ENCODE measurements at places on chromosomes 12 and 14.

- DNase-seq: no peak
These were observed 138.1 kb downstream of the LMNTD1 start for GRCh38 chr12:25415004-25415403.

DNA sequence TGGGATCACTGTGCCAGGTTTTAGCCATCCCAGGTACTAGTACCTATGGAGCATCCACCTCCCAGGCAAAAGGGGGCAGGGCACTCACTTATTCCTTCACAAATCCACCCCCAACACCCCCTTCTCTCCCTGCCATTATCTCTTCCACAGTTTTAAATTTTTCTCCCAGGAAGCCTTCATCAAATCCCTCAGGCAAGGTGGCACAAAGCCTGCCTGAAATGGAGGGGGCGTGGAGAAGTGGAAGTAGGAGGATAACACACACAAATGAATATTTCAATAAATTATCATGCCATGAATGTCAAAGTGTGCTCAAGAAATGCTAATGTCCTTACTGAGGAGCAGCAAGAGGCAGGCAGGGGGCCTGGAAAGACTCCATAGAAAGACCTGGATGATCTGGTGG is 4.7 kb upstream of the CHST11 start:
- no peak for DNase-seq

DNA sequence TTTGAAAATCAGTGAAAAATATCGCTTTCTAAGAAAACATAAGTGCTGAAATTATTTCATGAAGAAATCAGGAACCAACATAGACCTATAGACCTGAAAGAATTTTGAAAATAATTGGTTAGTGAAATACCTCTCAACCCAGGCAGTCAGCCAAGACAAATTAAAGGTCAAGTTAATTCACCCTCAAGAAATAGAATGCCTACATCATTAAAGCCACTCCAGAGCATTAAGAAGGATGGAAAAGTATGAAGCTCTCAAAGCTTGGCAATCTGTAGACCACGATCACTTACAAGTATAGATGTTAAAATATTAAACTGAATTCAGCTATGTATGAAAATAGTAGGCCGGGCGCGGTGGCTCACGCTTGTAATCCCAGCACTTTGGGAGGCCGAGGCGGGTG is 48.3 kb downstream of the SFSWAP start:
- no peak for DNase-seq

DNA sequence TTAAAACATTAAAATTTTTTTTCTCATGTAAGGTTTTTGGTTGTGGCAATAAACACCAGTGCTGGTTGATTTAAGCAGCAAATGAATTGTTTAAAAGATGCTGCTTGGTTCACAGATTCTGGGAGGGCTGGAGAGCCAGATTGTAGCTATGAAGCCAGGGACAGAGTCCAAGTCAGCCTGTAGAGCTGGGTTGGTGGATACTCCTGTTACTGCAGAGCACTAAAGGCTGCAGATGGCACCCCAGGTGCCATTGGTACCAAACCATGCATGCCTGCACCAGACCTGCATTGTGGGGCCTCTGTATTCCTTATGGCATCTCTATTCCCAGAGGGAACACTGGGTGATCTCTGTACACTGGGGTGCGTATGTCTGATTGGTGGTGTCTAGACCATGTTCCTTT is 113.3 kb downstream of the SNAPC1 start:
- no peak for DNase-seq

DNA sequence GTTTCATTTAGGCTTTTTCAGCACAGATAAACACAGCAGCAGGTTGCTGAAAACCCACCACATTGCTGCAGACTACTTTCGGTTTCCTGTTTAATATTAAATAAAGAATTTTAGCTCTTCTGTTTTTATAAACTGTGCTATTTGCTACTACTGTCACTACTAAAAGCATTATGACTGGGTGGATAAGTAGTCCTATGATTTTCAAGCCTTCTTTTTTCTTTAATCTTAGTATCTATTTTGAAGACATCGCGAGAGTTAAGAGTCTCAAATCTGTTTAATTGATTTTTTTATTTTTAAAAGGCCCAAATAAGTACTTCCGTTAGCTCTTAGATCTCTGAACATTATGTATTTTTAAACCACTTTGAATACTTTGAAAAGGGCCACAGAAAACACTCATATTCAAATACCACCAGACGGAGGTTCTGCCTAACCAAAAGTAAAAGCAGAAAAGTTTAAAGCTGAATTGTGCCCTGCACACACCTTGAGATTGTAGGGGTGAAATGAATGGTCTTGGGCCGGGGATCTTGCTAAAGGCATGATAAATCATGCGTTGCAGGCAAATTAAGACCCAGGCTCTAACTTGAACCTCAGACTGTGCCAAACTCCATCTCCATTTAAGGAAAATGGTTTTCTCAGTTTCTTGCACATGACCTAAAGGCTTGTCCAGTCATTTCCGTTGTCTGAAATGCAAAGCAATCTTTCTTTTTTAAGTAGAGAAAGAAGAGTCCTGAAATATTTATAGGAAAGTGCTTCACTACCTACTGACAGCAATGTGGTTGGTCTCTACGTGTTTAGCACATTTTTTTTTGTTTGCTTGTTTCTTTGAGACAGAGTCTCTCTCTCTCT is 13.6 kb upstream of the FOXN3 start:
- no peak for DNase-seq

DNA sequence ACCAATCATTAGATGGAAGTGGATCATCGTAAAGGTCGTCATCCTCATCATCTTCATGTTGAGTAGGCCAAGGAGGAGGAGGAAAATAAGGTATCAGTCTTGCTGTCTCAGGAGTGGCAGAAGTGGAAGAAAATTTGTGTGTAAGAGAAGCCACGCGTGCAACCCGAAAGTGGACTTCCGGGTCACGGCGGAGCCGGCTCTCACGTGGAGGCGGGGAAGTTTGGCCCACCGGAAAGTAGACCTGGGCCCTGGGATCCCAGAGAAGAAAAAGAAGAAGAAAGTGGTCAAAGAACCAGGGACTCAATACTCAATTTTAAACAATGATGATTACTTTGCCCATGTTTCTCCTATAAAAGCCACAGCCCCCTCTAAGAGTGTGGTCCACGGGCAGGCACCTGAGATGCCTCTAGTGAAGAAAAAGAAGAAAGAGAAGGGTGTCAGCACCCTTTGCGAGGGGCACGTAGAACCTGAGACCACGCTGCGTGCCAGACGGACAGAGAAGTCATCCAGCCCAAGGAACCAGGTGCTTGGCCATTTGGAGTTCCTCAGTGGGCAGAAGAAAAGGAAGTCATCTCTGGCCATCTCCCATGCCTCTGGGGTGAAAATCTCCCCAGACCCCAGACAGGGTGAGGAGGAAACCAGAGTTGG is 365.8 kb downstream of the BCAT1 start:
- no peak for DNase-seq

DNA sequence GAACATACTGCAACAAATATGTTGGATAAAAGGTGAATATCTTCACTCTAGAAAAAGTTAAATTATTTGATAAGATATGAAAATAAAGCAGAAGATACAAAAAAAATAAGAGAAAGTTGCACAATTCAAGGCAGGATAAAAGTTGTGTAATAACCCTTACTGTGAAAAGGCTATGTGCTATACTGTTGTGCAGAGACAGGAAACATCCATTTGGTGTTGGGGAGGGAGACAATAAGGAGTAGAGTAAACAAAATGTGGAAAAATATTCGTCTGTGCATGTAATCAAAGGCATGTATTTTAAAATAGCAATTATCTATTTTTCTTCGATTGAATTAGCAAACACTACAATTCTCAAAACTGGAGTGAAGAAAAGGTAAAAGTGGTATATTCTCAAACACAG is 34.8 kb downstream of the PTHLH start:
- DNase-seq: no peak

DNA sequence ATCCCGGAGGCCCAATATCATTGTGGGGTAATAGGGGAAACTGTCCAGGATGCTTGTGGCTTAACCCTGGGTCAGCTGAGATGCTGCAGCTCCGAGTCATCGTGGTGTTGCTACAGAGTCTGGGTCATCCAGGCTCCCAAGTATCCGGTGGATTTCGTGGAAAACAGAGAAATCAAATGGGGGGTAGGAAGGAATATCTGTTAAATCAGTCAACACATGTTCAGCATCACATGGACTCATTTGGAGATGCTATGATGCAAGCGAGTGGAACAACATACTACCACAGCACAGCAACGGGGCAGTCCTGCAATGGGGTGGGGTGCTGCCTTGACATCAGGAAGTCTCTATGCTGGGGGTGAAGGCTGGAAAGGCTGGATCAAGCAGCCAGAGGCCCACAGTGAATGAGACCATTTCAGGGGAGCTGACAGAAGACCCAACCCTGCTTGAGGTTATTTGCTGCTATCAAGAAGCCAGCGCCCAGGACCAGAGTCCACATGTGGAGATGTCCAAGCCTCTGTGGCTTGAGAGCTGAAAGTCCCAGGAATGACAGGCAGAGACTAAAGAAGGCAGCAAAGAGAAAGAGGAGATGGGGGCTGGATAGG is 22.9 kb downstream of the VDR start:
- DNase-seq: no peak

- DNase-seq: no peak
These were observed 206.0 kb upstream of the DIO3 start for GRCh38 chr14:101355284-101355683.

DNA sequence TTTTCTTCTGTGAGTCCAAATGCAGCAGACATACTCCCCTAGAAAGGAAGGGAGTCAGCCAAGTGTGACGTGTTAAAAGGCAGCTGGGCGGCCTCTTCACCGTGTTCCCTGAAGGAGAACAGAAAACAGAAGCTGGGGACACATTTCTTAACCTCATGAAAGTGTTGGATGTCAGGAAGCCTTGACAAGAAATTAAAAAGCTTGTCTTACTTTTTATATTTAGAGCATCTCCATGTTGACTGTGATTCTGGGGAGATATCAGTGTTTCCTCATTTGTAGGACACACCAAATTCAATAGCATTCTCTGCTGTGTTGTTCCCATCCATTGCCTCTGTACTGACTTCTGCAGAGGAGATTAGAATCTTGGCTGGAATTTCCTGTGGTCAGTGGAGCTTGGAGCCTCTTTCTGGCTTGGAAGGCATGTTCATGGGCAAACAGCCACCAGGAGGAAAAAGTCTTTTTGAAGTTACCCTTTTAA is 93.7 kb downstream of the RMST start:
- no peak for DNase-seq

DNA sequence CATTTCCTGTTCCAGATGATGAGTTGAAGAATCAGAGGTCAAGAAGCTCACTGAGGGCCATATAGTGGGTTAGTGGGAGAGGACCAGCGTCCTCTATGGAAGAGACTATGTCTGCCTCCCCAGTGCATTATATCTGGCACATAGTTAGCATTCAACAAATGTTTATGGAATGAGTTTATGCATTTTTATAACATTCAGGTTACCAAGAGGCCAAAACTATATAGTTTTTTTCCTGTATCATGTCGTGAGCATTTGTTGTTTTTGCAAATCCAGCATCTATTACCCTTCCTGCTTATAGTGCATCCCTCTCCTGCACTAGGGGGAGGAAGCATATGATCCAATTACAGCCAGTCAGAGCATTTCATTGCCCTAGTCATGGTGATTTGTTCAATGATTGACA is 60.6 kb downstream of the SUDS3 start:
- no peak for DNase-seq

- DNase-seq: no peak
These were observed 21.4 kb downstream of the ADGRD1 start for GRCh38 chr12:130975116-130975515.

- DNase-seq: no peak
These were observed 13.6 kb upstream of the CDCA4 start for GRCh38 chr14:105034315-105035039.

DNA sequence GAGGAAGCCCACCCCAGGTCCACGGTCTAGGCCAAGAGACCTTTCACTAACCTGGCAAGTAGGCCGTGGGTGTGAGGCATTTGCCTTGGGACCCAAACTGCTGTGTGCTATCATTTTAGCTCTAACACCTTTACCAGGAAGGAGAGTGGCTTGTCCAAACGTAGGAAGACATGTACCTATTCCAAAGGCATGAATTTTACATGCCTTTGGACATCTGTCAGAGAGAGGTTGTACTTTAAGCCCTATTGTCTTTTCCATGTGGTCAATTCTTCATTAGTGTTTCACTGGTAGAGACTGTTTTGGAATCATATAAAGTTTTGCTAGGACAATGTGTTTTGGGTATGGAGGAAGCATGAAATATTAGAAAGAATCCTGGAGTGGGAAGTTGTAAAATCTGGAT is 148.8 kb downstream of the SLC41A2 start:
- DNase-seq: no peak

- DNase-seq: no peak
These were observed 10.1 kb downstream of the PDE6H start for GRCh38 chr12:14982991-14983390.

DNA sequence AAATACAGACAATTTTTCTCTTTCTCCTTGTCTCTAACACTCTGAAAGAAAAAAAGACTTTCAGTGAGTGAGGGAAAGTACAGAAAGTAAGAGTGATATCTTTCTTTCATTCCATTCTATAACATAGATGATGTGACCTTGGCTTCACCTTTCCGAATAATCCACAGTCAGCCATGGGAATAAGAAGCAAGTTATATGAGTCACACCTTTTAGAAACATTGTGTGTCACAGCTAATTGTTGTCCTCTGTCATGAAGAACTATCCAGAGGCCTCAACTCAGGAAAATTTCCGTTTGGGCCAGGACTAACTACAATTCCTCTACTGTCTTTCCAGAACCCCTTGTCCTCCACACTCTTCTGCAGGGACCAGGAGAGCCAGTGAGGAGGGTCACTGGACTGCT is 209.7 kb upstream of the FAR2 start:
- DNase-seq: no peak

DNA sequence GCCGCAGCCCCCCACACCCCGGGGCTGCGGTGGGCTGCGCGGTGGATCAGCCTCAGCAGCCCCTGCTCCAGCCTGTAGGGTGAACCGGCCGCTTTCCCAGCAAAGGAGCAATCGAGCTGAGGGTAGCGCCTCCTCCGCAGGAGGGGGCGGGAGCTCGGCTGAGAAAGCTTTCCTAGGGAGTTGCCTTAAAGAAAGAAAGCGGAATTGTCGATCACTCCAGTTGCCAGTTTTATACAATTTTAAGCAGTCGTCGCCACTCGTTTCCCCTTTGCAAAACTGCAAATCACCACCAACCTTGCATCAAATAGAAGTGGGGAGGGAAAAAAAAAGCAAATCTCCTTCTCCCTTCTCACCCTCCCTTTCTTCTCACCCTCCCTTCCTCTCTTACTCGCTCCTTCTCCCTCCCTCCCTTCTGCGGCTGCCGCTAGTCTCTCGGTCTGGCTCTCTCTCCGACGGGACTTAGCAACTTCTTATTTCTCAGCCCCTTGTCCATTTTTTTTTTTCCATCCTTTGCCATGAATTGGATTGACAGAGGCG is at the start of gene PDE3A:
Gene PDE3A (plus strand): TSS at position 424 of the 537 bp plus-strand sequence. CDS start 748 bp downstream, outside the sequence.
- DNase-seq: peak; percentile 75

DNA sequence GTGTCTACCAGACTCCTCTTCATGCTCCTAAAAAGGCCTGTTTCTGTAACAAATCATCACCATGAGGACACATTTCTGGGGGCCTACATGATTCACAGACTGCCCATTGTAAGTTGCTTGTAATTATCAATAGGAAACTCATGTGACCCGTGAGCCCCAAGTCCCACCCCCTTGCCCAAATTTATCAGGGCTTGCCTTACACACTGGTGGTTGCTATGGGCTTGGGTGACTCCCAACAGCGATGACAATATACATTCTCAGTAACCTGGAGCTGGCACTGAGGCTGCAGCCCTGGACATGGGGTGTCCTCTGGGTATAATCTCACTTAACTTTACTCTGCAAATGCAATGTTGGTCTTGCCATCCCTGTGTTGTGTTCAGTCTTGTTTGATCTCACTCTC is 149.2 kb downstream of the NRXN3 start:
- no peak for DNase-seq
